Mesenteric fat pad (tissue), 1 donor: ENCODE measurements at places on chromosomes 11 and 22.

DNA sequence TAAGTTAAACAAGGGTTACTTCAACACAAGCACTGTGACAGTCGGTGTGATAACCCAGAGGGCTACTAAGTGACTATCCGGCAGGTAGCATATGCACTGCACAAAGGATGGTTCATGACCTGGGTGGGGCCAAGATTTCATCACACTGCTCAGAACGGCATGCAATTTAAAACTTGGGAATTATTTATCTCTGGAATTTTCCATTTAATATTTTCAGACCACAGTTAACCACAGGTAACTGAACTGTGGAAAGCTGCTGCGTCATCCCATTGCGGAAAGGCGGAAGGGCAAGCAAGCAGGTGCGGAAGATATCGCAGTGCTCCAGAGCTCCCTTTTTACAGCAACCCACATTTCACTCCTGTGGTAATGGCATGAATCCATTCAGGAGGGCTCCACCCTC lies 540.8 kb downstream of the INSC start:
- DNase-seq, result no peak

DNA sequence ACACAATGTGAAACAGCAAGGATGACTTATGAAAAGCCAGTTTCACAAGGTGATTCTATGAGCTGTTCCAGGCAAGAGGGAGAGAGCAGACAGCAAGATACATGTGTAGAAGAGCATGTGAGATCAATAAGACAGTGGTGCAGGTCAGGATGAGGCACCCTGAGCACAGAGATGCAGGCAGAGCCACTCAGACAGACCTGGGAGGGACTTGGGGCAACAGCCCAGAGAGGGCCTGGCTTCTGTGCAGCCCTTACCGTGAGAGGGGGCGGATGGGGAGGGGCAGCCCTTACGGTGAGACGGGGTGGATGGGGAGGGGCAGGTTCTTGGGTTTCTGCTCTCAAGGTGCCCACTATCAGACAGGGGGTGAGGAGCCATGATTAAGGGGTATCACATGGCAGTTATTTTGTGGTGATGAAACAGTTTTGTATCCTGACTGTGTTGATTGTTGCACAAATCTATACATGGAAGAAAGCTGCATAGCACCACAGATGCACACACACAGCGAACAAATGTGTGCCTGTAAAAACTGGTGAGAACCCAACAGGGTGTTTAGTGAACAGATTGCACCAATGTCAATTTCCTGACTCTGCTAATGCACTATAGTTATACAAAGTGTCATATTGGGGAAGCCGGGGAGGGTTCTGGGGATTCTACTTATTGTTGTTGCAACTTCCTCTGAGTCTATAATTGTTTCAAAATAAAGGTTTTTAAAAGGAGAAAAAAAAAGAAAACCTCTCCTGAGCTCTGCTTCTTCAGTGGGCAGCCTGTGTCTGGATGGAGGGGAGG lies 5.2 kb upstream of the C22orf42 start:
- DNase-seq, result no peak

GRCh38 chr11:3855808-3856491 lies 486 bp downstream of the STIM1 start:
- peak; percentile 90 for DNase-seq

DNA sequence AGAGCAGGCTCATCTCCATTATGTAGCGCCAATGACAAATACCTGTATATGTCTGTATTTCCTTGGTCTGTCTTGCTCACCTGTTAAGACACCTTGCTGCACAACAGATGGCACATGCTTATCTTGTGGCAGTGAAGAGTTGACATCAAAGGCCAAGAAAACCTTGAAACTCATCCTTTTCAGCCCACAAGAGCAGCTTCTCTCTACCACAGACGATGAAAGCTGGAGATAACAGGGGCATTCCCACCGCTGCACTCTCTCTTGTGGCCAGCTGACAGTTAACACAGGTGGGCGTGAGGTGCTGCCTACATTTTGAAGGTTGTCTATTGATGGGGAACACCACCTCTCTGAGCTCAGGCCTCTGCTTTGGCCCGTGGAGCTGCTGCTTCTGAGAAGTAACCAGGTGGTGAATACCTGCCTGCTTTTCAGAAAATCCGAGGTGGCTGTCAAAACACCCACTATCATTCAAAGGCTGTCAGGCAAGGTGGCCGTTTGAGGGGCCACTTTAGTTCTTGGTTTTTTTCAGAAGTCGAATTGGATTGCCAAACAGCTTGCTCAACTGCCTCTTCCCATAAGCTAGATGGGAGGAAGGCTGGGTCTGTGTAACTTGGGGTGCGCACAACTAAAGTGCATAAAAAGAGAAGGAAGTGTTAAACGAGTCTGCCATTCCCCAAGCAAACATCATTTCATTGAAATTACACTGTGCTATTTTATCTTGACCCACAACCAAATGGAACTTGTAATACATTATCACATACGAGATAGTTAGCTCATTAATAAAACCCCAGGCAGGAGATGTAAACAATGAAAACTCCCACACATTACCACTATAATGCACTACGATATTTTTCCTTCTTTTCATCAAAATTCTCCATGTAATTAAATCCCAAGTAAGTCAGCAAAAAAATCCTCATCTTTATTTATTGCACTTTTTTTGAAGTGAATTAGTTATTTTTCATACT lies 87.1 kb upstream of the RAG2 start:
- no peak for DNase-seq

DNA sequence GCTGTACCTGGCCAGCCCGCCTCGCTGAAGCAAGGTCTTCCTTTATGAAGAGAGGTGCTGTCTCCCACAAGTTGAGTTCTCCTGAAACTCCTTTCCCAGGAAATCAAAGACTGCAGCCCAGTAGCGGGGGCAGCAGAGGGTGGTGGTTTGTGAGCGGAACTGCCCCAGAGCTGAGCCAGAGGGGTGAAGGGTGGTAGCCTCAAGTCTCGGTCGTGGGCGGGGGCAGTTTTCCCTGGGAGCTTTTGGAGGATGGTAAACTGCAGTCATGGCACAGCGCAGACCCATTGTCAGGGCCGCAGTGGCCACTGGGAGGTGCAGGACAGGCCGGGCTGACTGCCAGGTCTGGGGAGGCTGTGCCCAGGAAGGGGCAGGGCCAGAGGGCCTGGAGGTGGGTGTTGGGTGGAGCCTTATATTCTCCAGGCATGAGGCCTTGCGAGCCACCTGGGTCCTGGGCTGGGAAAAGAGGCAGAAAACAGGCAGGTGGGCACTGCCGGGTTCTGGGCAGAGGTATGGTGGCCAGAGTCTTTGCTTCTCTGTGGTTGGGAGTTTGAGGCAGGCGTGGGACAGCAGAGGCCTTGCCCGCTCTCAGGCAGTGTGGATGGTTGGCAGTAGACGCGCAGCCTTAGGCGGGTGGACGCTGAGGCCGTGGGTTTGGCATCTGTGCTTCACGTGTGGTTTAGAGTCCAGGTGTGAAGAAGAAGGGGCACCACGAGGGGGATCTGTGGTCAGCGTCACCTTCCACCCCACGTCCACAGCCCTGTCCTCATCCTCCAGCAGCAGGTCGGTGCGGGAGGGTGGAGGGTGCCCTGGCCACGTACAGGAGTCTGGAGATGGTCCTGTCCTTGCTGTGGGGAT lies 1176.4 kb downstream of the BRD1 start:
- DNase-seq, result no peak

GRCh38 chr22:44277386-44278135 lies 35.2 kb downstream of the SHISAL1 start:
- no peak for DNase-seq

- no peak for DNase-seq
Observed at GRCh38 chr22:49944399-49944891, 16.1 kb upstream of the PIM3 start.

DNA sequence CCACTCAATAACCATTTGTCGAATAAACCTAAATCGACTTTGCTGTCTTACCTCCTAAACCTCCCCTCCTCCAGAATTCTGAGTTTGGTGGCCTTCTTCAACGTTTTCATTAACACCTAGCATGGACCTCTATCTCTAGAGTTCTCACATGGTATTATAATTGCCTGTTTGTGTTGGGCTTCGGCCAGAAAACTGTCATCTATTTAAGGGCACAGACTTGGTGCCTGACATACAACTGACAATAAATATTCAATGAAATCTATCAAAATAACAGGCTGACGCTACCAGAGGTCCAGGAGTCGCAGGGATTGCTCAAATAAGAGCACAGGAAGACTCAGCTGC lies 687 bp downstream of the ALKBH8 start:
- no peak for DNase-seq

GRCh38 chr11:117681438-117681837 lies 115.6 kb downstream of the DSCAML1 start:
- no peak for DNase-seq

GRCh38 chr11:130629039-130629438 lies 180.6 kb downstream of the ADAMTS15 start:
- DNase-seq, result no peak

GRCh38 chr11:115363921-115364320 lies 140.3 kb downstream of the CADM1 start:
- DNase-seq, result no peak

- peak; percentile 89 for DNase-seq
Observed at GRCh38 chr22:11613898-11614755, 3913.9 kb upstream of the OR11H1 start.

GRCh38 chr11:72758690-72759389 lies 6.6 kb upstream of the ARAP1 start:
- no peak for DNase-seq

GRCh38 chr11:113896156-113896879 lies 8.3 kb upstream of the HTR3B start:
- DNase-seq, result no peak

GRCh38 chr11:995752-996420 lies 40.6 kb downstream of the MUC6 start:
- no peak for DNase-seq

DNA sequence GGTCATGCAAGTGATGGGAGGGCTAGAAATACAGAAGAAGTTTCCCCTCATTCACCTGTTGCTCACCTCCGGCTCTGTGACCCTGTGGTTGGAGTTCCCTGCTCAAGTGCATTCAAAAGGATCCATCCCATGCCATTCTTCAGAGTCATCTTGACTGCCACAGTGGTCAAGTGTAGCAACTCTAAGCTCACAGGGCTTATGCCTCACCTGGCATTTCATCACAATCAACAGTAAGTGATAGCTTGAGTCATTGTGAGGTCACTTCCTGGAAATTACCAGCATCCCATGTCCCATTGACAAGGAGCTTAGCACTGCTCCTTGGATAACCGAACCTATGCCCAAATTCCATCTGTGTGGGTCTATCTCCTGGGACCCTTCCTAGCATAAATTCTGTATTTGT lies 55.6 kb downstream of the OR4C45 start:
- DNase-seq, result no peak

- peak; percentile 11 for DNase-seq
Observed at GRCh38 chr22:25718135-25718840, 23.7 kb upstream of the MYO18B start.

DNA sequence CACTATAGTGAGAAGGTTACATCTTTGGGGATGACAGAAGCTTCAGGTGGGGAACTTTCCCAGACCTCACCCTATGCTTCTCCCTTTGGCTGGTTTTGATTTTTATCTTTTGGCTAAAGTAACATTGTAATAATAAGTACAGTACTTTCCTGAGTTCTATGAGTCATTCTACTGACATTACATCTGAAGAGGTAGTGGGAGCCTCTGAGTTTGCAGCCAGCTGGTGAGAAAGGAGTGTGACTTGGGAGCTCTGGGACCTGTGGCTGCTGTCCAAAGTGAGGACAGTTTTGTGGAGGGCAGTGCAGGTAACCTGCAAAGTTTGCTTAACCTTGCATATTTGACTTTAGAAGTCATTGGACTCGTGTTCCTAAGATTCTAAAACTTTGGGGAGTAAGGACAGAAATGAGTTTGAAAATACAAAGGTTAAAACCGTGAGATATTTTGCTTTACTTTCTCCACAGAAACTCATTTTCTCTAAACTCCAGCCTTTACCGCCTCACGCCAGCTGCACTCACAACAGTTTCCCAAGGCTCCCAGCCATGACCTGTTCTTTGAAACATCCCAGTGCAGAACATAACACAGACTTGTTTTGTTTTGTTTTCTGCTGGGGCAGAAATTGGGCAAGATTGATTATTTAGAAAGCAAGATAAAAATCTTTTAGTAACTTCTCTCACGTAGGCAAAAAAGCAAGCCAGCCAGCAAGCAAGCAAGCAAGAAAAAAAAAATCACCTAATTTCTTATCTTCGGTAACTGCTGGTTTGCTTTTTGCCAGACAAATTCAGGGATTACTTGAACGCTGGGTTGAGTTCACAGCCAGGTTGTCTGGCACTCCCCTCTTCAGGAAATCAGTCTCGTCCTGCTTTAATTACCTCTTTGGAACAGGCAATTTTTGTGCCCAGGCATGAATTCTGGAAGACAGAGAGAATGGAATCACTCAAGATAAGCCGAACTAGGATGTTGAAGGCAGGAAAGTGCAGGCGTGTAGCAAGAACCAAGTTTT lies 478.3 kb upstream of the ISX start:
- no peak for DNase-seq

GRCh38 chr11:64659417-64660144 lies 63.4 kb downstream of the NRXN2 start:
- no peak for DNase-seq
